ENCODE measurements at places on chromosomes 6 and 20. TPM values are rescaled to one million over a fixed set of nuclear protein-coding genes. Genes with fewer than 3 reads are reported as not detected.

SAMD3 gene
- not detected for total RNA-seq

ARG1 gene
- total RNA-seq = not detected

PKHD1 gene
- total RNA-seq = not detected

GDAP1L1 gene
- total RNA-seq = not detected

TSBP1 gene
- total RNA-seq = not detected

SLC22A2 gene
- total RNA-seq = not detected

BEND6 gene
- 0.66 TPM for total RNA-seq

REM1 gene
- not detected for total RNA-seq

OR2B6 gene
- total RNA-seq = not detected

SMOC2 gene
- not detected for total RNA-seq

SLC22A23 gene
- 14.3 TPM for total RNA-seq

ZC3H12D gene
- not detected for total RNA-seq

SLC2A4RG gene
- 69.3 TPM for total RNA-seq

DACT2 gene
- not detected for total RNA-seq

EPHA7 gene
- total RNA-seq = not detected

GPR6 gene
- total RNA-seq = not detected

MAPK14 gene
- total RNA-seq = 50.6 TPM

C6orf120 gene
- total RNA-seq = 30.1 TPM

SOBP gene
- total RNA-seq = 6.1 TPM

UBE2C gene
- total RNA-seq = 108 TPM

LY6G6F gene
- total RNA-seq = not detected

LST1 gene
- total RNA-seq = 2.0 TPM

GJA1 gene
- 235 TPM for total RNA-seq

F13A1 gene
- total RNA-seq = not detected

PPIL6 gene
- 0.33 TPM for total RNA-seq

BNIP5 gene
- not detected for total RNA-seq

SLC26A8 gene
- not detected for total RNA-seq

DNMT3B gene
- total RNA-seq = 6.8 TPM

SMLR1 gene
- total RNA-seq = not detected

NFKBIE gene
- total RNA-seq = 15.6 TPM

SCP2D1 gene
- not detected for total RNA-seq

ULBP3 gene
- 12.8 TPM for total RNA-seq

C6orf15 gene
- total RNA-seq = not detected

JAG1 gene
- 31.7 TPM for total RNA-seq

ZDHHC14 gene
- total RNA-seq = 23.6 TPM

Measured in endothelial cell of umbilical vein (primary cell).